Progenitor cell of endocrine pancreas (in vitro differentiated cells): ENCODE measurements at places on chromosomes 1 and 21.

DNA sequence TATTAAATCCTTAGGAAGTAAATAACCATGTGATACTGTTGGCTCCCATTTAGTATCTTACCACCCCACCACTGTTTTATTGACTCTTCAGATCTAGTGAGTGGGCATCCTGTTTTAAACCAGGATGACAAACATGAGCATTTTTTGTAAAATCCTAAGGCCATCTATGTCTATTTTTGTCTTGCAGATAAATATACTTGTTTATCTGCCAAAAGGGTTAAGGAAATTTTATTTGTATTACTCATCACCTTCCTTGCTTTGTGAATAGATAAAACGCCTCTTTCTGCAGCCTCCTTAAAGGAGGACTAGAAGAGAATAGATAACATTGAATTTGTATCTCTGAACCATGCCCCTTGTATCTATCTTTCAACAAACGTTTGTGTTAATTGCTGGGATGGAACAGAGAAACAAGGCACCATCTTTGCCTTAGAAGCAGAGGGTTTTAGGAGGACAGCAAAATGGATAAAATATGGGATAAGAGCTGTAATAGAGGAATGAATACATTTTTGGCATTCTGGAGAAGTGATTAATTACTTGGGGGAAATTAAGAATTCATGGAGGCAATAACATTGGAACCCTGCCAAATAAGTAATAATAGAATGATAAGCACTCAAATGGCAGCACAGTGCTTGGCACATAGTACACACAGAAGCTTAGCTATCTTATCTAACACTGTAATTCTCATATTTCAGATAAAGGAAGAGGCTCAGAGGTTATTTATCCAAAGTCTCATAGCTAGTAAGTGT is 14.7 kb downstream of the YTHDF2 start:
- H3K36me3 ChIP-seq, result peaks cover 22% of the 10 kb centered on the region
- H3K27me3 ChIP-seq, result no peaks in the 10 kb centered on the region
- H3K4me1 ChIP-seq, result peaks cover 22% of the 10 kb centered on the region
- no peak overlapping the region for H3K27ac ChIP-seq
- DNase-seq, result no peak

GRCh38 chr1:233638513-233638912 is 24.6 kb downstream of the KCNK1 start:
- DNase-seq, result no peak
- no peak overlapping the region for H3K27ac ChIP-seq
- H3K36me3 ChIP-seq, result peaks cover 10% of the 10 kb centered on the region

DNA sequence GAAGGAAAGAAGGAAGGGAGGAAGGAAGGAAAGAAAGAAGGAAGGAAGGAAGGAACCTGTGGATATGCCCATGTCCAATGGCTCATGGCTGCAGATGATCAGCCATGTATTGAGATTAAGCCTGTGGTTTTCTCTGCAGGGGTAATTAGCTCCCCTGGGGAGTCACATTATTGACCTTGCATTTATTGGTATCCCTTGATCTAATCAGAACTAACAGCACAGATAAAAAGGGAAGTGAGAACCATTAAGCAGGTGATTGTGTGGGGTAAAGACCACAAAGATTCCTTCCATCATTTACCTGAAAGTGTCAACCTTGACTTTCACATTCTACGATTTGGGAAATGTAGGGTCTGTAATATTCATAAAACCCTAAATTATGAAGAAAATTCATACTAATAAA is 390.7 kb downstream of the BRINP2 start:
- H3K36me3 ChIP-seq, result no peaks in the 10 kb centered on the region
- H3K27ac ChIP-seq, result no peak overlapping the region
- H3K4me1 ChIP-seq, result no peaks in the 10 kb centered on the region
- peaks cover 3% of the 10 kb centered on the region for H3K27me3 ChIP-seq
- no peak for DNase-seq
- no peak overlapping the region for H3K4me3 ChIP-seq

DNA sequence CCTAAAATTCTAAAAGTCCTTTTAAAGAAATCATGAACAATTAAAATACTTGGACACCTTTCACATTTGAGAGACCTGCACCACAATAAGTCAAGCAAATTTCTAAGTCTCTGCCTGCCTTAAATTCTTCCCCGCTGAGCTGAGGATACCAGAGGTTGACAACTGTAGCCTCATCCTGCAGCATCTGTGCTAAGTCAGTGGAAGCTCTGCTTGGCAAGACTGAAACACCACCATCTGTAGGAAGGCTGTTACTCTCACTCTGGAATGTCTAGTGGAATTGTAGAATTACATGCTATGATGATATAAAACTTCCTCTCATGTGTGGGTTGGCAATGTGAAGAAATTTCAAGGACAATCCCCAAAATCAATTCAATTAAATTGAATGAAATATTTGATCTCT is 1756.5 kb downstream of the NCAM2 start:
- H3K4me1 ChIP-seq, result no peaks in the 10 kb centered on the region
- no peak overlapping the region for H3K4me3 ChIP-seq
- H3K27me3 ChIP-seq, result no peaks in the 10 kb centered on the region
- no peak for DNase-seq
- no peak overlapping the region for H3K27ac ChIP-seq

GRCh38 chr1:57041901-57042300 is 76.1 kb upstream of the C8B start:
- H3K27ac ChIP-seq, result no peak overlapping the region
- H3K4me1 ChIP-seq, result no peaks in the 10 kb centered on the region
- no peaks in the 10 kb centered on the region for H3K36me3 ChIP-seq
- H3K27me3 ChIP-seq, result peaks cover 13% of the 10 kb centered on the region
- no peak for DNase-seq

DNA sequence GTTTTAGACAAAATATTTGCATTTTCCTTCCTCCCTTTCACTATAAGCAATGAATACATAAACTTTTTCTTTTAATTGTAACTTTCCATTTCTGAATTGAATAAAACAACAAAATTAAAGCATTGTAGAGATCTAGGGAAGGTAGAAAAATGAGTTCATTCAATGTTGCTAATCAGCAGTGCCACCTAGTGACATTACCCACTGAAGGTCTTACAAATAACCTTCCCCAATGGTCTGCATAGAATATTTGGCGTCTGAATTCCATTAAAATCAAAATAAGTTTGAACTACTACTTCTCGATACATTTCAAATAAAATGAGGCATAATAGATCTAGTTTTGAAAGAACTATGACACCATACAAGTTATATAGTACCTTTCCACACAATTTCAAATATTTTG is 19.6 kb downstream of the FH start:
- H3K4me3 ChIP-seq, result no peak overlapping the region
- H3K27me3 ChIP-seq, result no peaks in the 10 kb centered on the region
- no peaks in the 10 kb centered on the region for H3K4me1 ChIP-seq
- DNase-seq, result no peak
- H3K27ac ChIP-seq, result no peak overlapping the region

DNA sequence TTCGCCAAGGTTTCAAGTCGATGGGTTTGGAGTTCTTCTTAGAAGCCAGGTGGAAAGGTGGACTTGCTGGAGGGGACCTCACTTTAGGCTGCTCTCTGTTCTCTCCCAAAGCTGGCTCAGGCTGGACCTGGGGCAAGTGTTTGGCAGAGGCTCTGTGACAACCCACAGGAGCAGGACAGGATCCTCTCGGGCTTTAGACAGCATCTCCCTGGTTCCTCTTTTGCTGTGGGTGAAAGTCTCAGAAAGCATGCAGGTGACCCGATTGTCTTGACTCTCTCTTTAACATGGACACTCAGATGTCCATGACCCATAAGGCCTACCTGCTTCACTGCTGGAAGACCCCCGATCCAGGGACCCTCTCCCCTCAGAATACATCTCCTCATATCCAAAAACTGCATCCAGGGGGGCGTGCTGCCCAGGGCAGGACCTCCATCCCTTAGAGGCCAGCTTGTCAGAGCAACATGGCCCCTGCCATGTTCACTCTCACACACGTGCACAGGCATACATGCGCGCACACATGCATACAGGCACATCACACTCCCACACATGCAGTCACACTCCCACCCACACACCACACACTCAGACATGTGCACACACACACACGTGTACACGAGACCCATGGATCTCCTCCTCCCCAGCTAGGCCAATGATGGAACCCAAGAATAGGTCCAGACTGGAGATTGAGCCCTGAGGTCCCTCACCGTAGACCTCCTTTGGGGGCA is 21.3 kb downstream of the MRPL37 start:
- DNase-seq, result no peak
- H3K27me3 ChIP-seq, result no peaks in the 10 kb centered on the region
- H3K4me3 ChIP-seq, result no peak overlapping the region

- no peaks in the 10 kb centered on the region for H3K27me3 ChIP-seq
- peaks cover 1% of the 10 kb centered on the region for H3K4me1 ChIP-seq
- DNase-seq, result no peak
- H3K4me3 ChIP-seq, result no peak overlapping the region
- peaks cover 1% of the 10 kb centered on the region for H3K36me3 ChIP-seq
- H3K27ac ChIP-seq, result no peak overlapping the region
These were observed 91.9 kb downstream of the URB2 start for GRCh38 chr1:229717786-229718576.
